ENCODE measurements at places on chromosomes 1 and 21.
A peak's percentile ranks its signal among the peaks of the same experiment; 100 is the strongest.

- DNase-seq, result no peak
These were observed 556.6 kb downstream of the OMA1 start for GRCh38 chr1:57989877-57990276.

DNA sequence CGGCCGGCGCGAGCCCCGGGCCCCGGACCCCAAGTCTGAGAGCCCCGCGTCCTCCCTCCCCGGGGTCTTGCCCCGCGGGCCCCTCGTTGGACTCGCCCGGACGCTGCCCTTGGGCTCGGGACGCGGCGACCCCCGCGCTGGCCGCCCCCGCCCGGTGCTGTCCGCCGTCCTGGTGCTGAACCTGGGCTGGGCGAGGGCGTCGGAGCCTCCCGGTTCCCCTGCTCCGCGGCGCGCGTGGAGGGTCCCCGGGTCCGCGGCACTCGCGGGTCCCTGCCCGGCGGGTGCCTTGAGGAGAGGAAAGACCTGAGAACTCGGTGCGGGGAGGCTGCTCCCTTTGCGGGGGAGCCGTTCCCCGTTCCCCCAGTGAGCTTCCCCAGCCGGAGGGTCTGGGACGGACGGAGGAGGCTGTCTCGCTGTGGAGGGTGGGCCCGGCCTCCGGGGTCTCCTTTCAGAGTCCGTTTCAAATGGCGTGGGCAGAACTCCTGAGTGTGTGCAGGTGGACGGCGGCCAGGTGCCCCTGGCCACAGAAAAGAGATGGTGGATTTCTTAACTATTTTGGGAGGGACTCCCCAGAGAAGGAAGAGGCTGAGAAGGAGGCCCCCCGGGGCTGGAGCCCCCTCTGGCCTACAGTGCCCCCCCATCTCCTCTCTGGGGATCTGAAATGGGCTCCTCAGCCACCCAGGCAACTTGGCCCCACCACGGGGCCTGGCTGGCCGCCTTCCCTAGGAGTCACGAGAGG is 595 bp downstream of the GABRD start:
- no peak for DNase-seq

DNA sequence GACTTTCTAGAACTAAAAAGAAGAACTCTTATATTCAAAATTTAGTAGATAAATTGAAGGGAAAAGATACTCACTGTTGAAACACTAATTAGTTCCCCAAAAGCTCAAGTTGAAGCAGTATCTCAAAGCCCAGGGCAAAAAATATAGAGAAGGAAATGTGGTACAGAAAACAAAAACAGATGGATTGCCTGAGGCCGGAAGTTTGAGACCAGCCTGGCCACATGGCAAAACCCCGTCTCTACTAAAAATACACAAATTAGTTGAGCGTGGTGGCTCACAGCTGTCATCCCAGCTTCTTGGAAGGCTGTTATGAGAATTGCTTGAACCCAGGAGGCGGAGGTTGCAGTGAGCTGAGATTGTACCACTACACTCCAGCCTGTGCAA is 36.0 kb downstream of the FAM177B start:
- DNase-seq, result no peak

- DNase-seq, result no peak
These were observed 15.9 kb upstream of the MUTYH start for GRCh38 chr1:45356186-45356585.

GRCh38 chr1:60428127-60428526 is 354.6 kb upstream of the C1orf87 start:
- no peak for DNase-seq

GRCh38 chr1:88126467-88126866 is 557.6 kb upstream of the PKN2 start:
- DNase-seq, result no peak

DNA sequence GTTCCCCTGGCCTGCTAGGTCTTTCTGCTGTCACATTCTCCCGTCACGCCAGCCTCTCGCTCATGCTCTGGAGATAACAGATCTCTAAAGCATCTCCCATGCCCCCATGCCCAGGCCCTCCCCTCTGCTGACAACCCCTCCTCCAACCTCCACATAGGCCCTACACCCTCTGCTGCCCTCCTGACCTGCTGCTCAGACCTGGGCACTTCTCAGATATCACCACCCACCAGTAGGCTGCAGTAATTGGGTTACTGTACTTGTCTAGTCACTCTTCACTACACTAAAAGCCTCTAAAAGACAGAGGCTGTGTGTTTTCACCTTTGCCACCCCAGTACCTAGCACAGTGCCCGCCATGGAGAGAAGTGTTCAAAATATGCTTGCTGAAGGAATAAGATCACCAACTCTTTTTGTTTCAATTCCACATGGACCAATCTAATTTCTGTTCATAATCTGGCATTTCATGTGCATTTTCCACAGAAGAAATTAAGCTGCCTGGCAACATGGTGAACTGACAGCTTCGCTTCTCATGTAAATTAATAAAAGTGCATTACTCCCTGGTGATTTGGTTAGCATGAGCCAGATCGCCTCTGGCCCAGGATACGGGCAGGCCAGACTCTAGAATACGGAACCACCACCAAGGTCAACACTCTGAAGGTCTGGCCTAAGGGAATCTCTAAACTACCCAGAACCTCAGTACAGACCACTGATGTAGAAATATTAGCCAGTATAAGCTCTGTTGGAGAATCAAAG is 20.7 kb downstream of the LBR start:
- DNase-seq, result no peak

GRCh38 chr1:241624935-241625334 is 15.2 kb downstream of the CHML start:
- no peak for DNase-seq

- peak; percentile 37 for DNase-seq
These were observed 543 bp upstream of the KCNJ10 start for GRCh38 chr1:160070243-160071163.

DNA sequence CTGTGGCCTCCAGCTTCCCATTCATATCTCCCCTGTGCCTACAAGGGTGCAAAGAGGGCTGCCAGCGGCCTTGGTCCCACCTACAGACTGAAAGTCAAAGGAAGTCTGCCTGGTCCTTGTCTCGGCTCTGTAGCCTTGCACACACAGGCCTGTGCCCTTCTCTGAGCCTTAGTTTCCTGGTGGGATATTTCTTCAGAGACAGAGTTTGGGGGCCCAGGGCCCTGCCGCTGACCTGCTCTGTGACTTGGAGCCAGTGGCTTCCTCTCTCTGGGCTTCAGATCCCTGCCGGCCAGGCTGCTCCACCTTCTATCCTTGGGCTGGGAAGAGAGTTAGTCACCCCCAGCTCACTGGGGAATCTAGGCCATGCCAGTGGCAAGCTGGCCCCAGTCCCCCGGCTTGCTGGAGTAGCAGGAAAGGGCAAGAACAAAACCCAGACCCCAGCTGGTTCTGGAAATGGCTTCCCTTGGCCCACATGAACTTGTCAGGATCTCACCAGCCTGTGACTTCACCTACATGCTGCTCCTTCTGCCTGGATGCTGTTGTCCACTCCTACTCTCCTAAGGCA is 1.0 kb upstream of the TMEM61 start:
- DNase-seq, result no peak

DNA sequence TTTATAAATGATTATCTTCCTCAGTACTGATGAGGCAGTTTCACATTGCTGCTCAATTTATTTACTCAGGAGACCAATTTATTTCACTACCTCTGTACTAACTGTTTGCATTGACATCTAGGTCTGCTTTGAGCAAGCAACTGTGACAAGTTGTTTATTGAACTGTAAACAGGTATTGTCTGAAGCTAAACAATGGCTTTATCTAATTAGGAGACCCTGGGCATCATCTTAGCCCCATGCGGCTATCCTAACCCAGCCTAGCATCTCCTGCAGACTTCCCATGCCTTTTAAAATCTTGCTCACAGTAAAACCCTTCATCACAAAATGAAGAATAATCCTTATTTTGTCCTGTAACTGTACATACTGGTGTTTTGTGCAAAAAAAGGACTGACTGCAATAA is 348.2 kb downstream of the RWDD3 start:
- no peak for DNase-seq

DNA sequence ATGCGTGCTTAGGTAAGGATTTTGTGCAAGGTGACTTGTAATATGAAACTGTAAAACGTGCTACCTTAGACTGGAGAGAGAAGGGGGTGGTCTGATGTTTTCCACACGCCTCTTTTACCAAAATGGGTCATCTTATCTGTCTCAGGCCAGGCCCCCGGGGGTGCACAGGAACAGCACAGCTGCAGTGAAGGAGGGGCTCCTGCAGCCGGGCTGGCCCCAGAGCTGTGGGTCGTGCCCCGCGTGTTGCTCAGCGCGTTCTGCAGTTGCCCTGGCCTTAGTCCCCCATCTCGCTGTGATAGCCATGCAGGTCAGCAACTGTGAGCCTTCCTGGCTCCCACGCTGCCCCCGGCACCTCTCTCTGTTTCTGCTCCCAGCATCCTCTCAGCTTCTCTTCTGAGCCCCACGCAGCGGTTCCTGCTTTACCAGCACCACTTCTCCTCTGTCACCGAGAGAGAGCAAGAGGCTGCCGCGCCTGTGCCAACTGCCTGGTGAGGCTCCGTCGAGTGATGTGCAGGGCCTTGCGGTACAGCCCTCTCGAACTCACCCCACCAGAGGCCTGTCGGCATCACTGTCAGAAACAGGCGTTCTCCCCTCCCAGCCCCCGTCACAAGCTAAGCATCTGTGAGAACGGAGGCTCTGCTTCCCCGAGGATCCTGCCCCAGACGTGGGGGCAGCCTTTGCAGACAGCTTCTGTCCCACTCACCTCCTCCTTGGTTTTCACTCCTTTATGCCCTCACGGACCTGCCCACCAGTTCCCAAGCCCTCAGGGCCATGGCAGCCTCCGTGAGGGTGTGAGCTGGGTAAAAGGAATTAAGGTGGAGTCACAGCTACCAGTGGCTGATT is 73.3 kb downstream of the ADARB1 start:
- DNase-seq, result no peak

DNA sequence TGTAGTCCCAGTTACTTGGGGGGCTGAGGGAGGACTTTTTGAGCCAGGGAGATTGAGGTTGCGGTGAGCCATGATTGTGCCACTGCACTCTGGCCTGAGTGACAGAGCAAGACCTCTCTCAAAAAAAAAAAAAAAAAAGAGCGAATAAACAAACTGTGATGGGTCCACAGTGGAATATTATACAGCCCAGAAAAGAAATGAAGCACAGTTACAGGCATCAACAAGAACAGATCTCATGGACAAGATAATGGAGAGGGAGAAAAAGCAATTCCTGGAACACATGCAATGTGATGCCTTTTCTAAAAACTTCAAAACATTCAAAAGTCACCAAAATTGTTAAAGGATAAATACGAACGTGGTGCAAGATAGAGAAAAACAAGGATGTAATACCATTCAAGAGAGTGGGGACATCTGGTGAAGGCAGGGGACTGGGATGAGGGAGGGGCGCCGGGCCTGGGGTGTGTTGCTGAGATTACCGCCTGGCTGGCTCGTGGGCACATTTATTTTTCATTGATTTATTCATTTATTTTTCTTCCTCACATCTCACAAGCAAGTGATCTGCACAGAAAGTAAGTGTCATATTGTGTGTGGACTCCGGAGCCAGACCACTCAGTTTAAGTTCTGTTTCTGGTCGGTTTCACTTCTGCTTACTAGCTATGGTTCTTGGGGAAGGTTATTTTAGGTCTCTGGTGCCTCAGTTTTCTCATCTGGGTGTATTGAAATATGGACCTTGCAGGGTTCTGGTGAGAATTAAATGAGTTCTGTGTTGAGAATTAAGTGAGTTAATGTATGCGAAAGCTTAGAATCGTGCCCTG is 30.1 kb downstream of the ABCG1 start:
- no peak for DNase-seq

GRCh38 chr1:48018799-48019198 is 21.6 kb upstream of the TRABD2B start:
- DNase-seq, result no peak

DNA sequence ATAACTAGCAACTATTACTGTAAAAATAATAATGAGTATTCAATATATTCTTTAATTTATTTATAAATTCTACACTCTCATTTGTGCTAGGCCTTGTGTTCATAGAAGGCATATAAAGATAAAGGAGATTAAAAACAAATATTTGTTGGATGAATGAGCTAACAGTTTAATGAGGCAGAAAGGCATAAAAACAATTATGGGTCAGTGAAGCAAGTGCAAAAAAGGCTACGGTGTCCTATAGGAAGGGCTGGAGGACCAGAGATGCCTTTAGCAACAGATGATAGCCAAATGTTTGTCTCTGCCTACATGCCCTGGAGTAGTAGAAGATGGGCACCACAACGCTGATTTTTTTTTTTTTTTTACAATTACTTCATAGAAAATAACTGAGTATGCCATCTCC is 45.7 kb downstream of the PTGS2 start:
- no peak for DNase-seq

DNA sequence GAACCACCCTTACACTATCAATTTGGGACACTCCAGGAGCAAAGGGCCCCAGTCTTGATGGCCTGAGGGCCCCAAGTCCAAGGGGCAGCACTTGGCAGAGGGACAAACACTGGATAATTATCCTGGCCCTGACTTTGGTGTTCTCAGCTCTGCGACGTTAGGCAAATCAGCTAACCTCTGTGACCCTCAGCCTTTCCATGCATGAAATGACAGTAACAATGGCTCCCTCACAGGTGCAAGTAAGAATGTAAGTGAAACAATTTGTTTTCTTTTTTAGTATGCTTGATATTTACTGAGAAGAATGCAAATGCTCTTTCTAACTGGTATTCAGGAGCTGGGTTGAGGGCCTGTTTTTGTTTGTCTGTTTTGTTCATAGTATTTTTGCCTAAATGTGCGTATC is 61.6 kb upstream of the PRDX6 start:
- DNase-seq, result no peak

- peak; percentile 10 for DNase-seq
These were observed 69.2 kb upstream of the AJAP1 start for GRCh38 chr1:4585216-4585615.

GRCh38 chr1:172761581-172762486 is 102.9 kb downstream of the FASLG start:
- no peak for DNase-seq

DNA sequence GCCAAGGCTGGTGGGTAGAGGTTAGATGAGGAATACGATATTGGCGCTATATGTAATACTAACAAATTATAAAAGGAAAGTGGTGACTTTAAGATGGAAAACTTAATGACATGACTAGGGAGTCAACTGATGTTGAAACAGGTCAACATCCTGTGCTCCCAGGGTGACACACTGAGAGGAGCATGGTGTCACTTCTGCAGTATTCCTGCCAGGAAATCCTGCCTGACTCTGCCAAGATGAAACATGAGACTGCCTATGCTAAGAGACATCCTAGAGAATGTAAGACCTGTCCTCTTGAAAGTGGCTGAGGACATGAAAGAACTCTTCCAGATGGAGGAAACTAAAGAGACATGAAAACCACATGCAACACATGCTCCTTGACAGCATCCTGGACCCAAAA is 65.0 kb upstream of the KCND3 start:
- DNase-seq, result no peak

GRCh38 chr1:228318823-228319241 is 87.8 kb downstream of the TRIM11 start:
- no peak for DNase-seq

DNA sequence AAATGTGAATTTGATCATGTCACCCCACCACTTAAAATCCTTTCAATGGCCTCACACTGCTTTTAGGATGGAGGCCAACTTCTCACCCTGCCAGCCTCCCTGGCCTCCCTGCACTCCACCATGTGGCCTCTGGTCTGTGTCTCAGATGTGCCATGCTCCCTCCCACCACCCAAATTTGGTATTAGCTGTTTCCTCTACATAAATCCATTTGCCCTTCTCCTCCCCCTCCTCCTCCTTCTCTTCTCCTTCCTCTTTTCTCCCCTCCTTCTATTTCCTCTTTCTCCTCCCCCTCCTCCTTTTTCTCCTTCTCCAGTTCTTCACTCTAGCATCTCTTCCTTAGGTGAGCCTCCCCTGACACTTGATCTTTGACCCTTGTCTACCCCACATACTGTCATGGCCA is 16.7 kb upstream of the GUCA2B start:
- no peak for DNase-seq

GRCh38 chr1:1435911-1436629 is 580 bp downstream of the VWA1 start:
- no peak for DNase-seq

GRCh38 chr1:39115271-39116110 is 89.0 kb upstream of the MACF1 start:
- DNase-seq, result no peak
